Inflammatory macrophage treated with lipopolysaccharide for 4 hours (primary cell): ENCODE measurements at places on chromosomes 2 and 18.

DNA sequence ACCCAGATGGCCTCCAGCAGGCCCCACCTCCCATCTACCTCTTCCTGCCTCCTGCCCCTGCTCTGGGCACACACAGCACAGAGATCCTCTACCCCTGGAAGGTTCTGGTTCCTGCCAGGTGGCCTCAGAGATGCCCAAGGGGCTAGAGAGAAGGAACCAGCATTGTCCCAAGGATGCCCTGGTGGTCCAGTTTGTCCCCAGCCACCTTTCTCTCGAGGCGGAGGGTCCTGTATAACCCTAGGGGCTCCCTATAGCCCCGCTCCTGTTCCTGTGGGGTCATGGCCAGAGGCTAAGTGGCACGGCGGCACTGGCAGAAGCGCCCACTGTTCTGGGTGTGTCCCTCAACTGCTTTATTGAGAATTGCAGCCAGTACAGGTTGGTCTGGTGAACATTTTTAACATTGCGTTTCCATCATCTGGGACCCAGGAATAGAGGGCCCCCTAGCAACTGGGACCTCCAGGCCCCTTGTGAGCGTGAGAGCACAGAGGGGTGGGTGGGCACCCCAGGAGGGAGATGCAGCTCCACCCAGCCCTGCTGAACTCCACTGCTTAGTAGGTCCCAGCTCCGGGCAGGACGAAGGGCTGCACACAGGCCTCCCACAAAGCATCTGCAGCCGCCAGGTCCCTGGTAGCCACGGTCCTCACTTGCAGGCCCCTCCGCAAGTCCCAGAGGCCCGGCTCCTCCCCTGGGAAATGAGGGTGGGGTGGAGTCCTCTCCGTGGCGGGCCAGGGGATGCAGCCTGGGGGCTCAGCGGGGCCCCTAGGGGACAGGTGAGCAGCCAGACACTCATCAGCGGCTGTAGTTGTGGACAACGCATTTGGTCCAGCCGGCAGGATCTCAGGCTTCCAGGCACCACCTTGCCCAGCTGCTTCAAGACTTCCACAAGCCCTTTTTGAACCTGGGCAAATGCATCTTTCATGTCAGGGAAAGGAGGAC is 33.1 kb downstream of the GPC1 start:
- no peak for DNase-seq

DNA sequence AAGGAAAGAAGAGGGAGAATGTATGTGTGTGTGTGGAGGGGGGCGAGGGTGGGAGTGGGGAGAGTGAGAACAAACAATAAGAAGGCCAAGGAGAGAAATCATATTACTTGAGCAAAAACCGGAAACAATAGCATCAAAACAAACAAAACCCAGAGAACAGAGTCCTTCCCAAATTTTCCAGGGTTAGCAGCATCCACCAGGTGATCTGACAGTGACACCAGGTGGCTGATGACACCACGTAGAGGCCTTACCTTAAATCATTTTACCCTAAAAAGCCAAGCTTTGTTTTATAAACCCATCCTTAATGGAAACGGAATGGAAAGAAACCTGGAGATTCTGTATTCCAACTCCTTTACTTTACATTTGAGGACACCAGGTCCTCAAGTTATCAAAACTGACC is 42.9 kb downstream of the CDCA7 start:
- DNase-seq, result no peak

- DNase-seq, result no peak
Measured at GRCh38 chr18:32754508-32755263, 18.1 kb downstream of the KLHL14 start.

- peak; percentile 10 for DNase-seq
Measured at GRCh38 chr2:26178746-26179436, 6.0 kb downstream of the GAREM2 start.

- DNase-seq, result no peak
Measured at GRCh38 chr2:53530126-53530525, 237.5 kb upstream of the CHAC2 start.

GRCh38 chr2:112841295-112842044 is 4.9 kb upstream of the IL1B start:
- DNase-seq, result peak; percentile 97

GRCh38 chr18:44410740-44411139 is 269.9 kb upstream of the SETBP1 start:
- no peak for DNase-seq

- DNase-seq, result no peak
Measured at GRCh38 chr2:162280654-162281053, 37.4 kb upstream of the FAP start.

- DNase-seq, result peak; percentile 18
Measured at GRCh38 chr2:161418715-161419637, 2.9 kb downstream of the TBR1 start.

DNA sequence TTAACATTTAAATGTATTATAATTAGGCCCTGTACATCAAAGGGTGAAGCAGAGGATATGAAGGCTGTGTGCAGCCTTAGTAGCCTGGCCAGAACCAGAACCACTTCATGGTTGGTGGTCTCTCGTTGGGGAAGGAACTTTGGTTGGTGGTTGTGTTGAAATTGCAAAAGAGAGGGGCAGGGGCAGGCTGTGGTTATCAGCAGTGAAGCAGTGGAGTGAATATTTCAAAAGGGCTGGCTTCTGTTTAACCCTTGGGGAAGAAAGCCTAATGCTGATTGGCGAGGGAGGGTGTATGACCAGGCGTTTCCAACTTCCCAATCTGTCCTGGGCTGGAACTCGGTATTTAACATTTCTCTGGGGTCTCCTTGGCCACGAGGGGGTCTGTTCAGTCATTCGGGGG is 51.2 kb upstream of the LYPD6B start:
- no peak for DNase-seq
